ENCODE measurements at places on chromosomes 1 and 21.

- DNase-seq: no peak
Measured at GRCh38 chr1:81733480-81733879, 67.3 kb upstream of the ADGRL2 start.

- no peak for DNase-seq
Measured at GRCh38 chr1:204615881-204616280, 69.7 kb downstream of the LRRN2 start.

- no peak for DNase-seq
Measured at GRCh38 chr1:244271004-244271403, 180.7 kb downstream of the ADSS2 start.

GRCh38 chr1:3315399-3316339, 138.8 kb upstream of the ARHGEF16 start:
- no peak for DNase-seq

DNA sequence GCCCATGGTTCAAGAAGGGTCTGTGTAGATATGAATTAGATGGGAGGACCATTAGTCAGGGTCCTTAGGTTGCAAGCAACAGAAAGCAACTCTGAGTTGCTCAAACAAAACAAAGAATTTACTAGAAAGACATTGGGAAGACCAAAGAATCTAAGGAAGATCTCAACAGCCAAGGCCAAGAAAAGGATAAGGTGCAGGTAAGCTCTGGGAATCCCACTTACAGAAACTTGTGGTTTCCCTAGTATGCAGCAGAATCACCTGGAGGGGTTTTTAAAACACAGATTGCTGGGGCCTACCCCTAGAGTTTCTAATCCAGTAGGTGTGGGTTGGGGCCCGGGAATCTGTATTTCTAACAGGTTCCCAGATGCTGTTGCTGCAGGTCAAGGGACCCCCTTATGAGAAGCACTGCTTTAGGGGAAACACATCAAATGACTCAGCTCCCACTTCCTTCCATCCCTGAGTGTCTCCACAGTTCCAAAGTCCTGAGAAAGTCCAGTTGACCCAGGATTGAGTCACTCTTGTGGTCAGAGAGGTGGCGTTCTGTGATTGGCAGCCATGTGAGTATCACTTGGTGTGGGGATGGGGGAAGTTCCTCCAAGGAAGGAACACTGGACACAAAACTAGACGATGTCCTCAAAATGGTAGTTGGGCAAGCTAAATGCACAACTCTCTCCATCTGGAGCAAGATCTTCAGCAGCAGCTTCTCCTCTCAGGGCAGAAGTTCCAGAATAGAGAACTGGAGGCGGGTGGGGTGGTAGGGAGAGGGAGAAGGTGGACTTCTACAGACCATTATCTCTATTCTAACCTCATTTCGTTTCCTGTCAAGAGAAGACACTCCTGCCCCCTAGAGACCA, 24.2 kb upstream of the EYA3 start:
- DNase-seq: peak; percentile 93

DNA sequence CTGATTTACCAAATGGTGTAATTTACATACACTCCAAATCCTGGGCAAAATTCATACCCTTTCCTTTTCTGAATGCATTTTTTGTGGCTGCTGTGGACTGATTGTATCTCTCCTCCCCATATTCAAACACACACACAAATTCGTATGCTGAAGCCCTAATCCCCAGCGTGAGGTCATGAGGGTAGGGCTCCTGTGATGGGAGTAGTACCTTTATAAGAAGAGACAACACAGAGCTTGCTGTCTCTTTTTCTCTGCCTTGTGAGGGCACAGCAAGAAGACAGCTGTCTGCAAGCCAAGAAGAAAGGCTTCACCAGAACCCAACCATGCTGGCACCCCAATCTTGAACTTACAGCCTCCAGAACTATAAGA, 24.4 kb downstream of the DUSP10 start:
- no peak for DNase-seq

DNA sequence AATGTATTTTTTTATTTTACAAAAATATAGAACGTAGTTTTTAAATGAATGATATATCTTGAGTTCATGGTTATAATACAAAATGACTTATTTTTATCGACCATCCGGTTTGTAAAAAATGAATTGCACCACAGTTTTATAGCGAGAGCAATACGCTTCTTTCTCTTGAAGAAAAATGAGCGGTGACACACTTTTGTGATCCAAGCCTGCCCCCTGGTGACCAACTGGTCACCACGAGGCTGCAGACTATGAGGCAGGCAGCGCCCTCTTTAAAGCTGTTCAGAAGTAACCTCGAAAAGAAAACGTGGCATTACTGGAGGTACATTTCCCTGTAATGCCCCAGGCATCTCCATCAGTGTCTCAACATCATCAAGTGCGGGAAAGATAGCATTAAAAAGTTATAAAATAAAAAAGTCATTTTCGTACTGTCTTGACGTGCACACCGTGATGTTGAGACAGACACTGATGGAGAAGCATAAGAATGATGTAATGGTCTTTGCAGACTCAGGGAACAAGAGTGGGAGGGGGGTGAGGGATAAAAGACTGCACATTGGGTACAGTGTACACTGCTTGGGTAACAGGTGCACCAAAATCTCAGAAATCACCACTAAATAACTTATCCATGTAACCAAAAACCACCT, 734.2 kb upstream of the ADAMTS5 start:
- DNase-seq: peak; percentile 88

All from IMR-90 (cell line).